Inflammatory macrophage (primary cell): ENCODE measurements at places on chromosomes 16 and 17.

GRCh38 chr16:36336-36984, 16.9 kb downstream of the POLR3K start:
- no peak for DNase-seq

- no peak for DNase-seq
These were observed 314.0 kb downstream of the SLC39A11 start for GRCh38 chr17:72778169-72779151.

DNA sequence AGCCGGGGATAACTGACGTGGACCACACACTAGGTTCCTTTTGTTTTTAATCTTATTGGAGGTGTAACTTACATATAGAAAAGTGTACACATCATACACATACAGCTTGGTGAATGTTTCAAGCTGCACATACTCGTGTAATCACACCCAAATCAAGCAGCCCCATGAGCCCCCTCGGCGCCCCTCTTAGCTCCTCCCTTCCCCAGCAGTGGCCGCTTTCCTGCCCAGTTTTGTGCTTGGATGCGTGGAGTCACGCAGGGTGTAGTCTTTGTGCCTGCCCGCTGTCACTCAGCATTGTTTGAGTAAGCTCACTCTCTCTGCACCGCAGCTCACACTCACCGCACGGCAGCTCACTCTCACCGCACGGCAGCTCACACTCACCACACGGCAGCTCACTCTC, 151.7 kb upstream of the CHMP6 start:
- no peak for DNase-seq

GRCh38 chr17:74598346-74599022, 6.4 kb upstream of the CD300LD start:
- DNase-seq = no peak

GRCh38 chr17:61657338-61657737, 66.3 kb upstream of the NACA2 start:
- no peak for DNase-seq

DNA sequence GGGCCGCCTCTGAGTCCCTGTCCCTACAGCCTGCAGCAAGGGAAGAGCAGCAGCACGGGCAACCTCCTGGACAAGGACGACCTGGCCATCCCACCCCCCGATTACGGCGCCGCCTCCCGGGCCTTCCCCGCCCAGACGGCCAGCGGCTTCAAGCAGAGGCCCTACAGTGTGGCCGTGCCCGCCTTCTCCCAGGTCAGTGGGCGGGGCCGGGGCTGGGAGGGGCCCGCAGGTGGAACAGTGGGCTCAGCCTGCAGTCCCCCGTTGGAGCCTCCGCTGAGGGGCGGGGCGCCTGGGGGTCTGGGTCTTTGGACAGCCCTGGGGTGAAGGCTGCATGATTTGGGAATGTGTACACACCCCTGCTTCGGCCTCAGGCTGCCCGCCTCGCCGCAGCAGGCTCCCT, 58.6 kb upstream of the PVALEF start:
- no peak for DNase-seq

GRCh38 chr17:73902416-73903181, 258.4 kb upstream of the SDK2 start:
- peak; percentile 45 for DNase-seq

- no peak for DNase-seq
These were observed 321.9 kb upstream of the PMFBP1 start for GRCh38 chr16:72493716-72494415.

- DNase-seq = no peak
These were observed 31.6 kb downstream of the GPR139 start for GRCh38 chr16:20041924-20042596.

GRCh38 chr17:43905400-43905984, 1.8 kb downstream of the MPP2 start:
- DNase-seq = no peak

GRCh38 chr17:62910277-62910676, 55.8 kb upstream of the TANC2 start:
- DNase-seq = no peak

DNA sequence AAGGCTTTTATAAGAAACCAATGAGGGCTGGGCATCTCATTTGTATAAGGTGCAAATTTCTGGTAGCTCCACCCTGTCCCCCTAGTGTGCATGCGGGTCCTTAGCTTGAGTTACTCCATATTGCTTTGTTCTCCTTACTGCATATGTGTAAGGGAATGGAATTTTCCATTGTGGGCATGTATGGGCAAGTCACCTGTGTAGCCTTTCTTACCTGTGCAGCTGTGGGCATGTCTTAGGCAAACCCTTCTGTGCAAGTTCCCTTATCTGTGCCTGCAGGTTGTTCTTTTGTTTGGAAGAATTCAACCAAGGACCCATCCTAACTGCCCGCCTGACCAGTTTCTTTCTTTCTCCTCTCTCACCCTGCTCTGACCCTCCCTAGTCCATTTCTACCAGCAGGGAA, 122.8 kb upstream of the HS3ST4 start:
- DNase-seq = no peak

DNA sequence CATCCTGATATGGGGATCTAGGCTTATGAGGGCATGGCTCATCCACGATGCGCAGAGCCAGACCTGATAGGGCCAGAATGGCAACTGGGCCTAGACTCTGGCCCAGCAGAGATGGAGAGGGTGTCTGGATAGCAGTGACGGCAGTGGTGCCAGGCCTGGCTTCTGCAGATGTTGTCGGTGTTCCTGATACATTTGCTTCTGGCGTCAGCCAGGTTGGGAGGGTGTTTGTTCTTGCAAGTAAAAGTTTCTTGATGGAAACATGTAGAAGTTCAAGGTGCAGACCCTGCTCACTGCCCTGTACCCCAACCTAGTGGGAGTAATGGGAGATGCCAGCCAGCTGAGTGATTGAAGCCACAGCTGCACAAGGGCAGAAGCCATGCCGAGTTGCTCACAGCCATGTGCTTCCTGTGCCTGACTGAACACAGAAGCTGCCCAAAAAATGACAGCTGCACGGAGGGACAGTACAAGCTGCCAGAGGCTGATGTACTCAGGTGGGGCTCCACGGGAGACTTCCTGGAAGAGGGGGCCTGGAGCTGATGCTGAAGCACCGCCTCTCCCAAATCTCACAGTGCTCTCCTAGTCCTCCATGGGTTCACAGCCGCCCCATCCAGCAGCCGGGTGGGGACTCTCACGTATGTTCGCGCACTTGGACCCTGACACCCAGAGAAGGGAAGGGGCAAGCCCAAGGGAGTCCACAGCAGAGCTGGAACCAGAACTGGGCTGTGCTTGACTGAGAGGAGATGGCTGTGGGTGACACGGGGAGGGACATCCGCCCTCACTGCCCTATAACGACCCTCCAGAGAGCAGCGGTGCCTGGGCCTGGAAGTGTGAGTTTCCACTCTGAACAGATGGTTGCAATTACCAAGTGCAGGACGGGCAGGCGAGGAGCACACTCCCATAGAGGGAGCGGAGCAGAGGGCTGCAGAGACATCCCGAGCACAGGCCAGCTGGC, 78.7 kb downstream of the N4BP1 start:
- no peak for DNase-seq

GRCh38 chr17:19372439-19372838, 5.9 kb upstream of the MAPK7 start:
- no peak for DNase-seq

- DNase-seq = no peak
These were observed 432.6 kb downstream of the TOX3 start for GRCh38 chr16:52114379-52114778.

DNA sequence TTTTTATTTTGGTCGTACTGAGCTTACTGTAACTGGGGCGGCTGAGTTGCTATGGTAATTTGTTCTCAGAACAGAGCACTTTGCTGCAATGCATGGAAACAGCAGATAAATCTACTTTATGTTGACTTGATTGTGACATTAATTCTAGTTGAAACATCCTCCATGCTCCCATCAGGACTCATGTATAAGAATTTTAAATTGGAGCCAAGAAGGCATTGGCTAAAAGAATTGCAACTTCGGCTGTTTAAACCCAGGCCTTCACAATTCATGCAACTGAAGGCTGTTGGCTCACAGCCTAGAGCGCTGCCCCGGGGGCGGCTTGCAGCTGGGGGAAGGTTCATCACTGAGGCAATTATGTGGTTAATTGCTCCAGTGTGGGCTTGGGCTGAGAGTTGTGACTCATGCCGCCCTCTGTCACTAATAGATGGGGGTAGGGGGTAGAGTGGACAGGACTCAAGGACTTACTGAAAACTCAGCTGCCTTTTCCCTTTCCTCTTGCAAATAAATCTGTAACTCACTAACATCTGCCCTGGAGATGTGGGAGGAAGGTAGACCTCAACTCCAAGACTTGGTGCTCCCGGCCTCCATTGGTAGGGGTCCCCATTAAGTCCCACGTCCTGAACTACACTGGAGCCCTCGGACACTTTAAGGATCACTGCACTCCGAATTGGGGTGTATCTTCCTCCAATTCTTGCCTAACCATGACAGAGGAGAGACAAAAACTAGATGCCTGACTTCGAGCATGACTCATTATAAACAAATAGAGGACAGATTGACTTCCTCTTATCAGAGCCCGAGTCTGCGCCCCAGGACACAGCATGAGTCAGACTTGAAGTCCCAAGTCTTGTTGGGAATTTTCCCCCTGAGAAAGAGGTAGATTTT, 37.5 kb downstream of the ERCC4 start:
- DNase-seq = peak; percentile 97

- DNase-seq = no peak
These were observed 28.7 kb upstream of the MMD start for GRCh38 chr17:55450232-55450825.

DNA sequence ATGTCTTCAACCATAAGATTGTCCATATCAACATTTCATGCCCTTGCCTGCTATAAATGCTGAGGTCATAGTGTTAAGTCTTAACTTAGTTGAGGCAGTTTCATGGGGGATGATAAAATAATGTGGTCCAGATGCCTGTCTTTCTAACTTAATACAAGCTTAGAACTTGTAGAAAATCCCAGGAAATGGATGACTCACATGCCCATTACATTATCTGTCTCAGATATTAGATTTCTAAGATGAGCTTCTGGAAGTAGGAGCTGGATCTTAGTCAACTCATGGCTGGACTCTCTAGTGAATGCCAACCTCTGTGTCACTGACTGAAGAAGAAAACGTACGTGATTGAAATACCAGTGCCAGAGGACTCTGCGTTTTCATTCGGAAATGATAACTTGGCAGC, 797.5 kb upstream of the EEF2KMT start:
- DNase-seq = no peak
